ENCODE measurements at places on chromosomes 5 and 9.

- DNase-seq = no peak
Measured at GRCh38 chr9:137740312-137740711, 121.5 kb downstream of the EHMT1 start.

GRCh38 chr9:131323629-131324028, 34.1 kb downstream of the PLPP7 start:
- no peak for DNase-seq

- no peak for DNase-seq
Measured at GRCh38 chr9:130301483-130302286, 36.1 kb downstream of the HMCN2 start.

DNA sequence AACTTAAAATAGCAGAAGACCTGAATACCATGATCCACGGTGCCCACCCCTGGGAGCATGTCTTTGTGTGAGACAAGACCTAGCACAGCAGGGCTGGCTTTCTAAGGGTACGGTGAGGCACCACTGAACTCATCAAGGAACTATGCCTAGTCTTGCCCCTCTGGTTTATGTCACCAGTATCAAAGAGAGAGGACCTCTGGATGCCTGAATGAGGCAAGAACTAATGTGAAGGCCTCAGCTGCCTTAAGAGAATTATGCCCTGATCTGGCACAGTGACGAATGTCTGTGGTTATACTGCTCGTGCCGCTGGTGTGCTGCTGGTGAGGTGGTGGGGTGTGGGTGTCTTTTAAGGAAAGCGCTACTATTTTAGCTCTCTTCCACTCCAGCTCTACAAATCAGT, 23.0 kb downstream of the NREP start:
- no peak for DNase-seq

DNA sequence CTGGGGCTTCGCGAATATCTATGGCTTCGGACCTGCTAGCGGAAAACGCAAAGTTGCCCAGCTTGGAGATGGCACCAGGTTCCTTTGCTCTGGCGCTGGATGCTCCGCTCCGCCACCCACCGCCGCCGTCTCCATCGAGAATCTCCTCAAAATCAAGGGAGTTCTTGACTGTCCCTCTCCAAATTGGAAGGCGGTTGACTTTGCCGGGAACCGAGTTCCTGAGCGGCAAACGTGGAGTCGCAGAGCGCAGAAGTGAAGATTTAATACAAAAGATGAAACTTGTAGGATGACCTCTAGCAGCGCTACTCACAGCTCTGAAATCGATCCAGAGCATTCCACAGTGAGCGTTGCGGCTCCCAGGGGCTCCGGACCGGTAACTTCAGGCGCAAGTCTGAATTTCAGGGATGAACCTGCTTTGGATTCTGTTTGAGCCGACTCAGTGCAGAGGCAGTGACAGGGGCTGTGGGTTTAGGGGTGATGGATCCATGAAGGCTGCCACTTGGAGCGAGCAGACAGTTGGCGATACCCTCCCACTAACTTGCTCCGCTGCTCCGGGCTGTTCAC, 1641.5 kb upstream of the C9orf72 start:
- DNase-seq = no peak

DNA sequence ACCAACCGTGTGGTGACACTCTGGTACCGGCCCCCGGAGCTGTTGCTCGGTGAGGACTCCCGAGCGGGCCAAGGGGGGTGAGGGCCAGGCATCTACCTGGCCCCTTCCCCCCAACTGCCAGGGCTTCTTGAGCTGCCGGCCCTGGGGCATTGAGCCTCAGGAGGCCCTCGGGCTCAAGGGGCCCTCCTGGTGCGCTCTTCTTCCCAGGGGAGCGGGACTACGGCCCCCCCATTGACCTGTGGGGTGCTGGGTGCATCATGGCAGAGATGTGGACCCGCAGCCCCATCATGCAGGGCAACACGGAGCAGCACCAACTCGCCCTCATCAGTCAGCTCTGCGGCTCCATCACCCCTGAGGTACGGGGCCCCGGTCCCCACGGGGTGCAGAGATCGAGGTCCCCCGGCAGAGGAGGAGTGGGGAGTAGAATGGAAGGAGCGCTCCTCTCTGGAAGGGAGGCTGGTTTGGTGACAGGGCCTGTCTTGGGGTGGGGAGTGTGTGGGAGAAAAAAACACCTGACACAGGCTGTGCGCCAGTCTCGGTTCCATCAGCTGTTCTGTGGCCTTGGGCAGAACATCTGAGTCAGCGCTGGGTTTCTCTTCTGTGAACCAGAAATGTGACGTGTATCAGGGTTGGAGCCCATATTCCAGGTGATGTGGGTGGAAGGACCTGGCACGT, 2.6 kb downstream of the CDK9 start:
- DNase-seq = peak; percentile 70

- no peak for DNase-seq
Measured at GRCh38 chr9:93601666-93602065, 25.3 kb downstream of the PHF2 start.

DNA sequence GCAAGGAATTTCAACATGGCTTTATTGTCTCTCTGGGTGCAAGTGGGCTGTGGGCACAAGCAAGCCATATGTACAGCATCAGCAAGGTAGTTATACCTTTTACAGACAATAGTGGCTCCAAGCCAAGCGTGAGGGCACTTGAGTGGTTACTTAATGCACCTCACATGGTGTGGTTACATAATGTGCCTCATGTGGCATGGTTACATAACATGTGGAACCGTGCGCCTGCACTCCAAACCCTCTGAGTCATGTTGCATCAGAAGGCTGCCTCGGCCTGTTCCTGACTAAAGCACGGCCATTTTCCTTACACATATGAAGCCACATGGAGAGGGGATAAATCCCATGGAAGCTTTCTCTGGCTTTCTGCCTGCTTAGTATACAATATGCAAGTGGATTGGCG, 150.9 kb downstream of the OSTF1 start:
- no peak for DNase-seq

GRCh38 chr9:99299211-99300102, 77.4 kb downstream of the SEC61B start:
- no peak for DNase-seq
